ENCODE measurements at places on chromosomes 6 and 20. TPM values are rescaled to one million over a fixed set of nuclear protein-coding genes. Genes with fewer than 3 reads are reported as not detected.

DNA sequence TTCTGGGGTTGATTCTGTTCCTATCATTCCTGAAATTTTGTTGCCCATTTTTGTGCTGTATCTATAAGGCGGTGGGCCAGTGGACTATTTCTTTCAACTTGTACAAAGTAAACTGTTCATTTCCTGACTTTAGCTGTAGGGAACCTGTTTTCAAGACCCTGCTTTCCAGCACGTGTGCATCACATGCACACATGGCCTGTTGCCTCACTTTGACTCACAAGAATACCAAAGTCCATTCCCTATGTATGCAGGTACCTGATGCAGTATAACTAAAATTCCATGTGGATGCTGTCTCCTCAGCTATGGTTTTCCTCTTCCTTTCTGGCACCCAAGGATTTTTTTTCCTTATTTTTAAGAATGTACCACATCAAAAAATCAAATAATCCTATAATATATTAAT lies 284.1 kb upstream of the MANEA start:
- H3K4me3 ChIP-seq: no peak overlapping the region
- no peaks in the 10 kb centered on the region for H3K27me3 ChIP-seq
- no peaks in the 10 kb centered on the region for H3K4me1 ChIP-seq
- H3K36me3 ChIP-seq: no peaks in the 10 kb centered on the region

- no peaks in the 10 kb centered on the region for H3K4me1 ChIP-seq
- H3K27ac ChIP-seq: no peak overlapping the region
- H3K4me3 ChIP-seq: no peak overlapping the region
- no peaks in the 10 kb centered on the region for H3K36me3 ChIP-seq
- no peaks in the 10 kb centered on the region for H3K27me3 ChIP-seq
Measured at GRCh38 chr20:61497029-61497627, 245.1 kb downstream of the CDH4 start.

DNA sequence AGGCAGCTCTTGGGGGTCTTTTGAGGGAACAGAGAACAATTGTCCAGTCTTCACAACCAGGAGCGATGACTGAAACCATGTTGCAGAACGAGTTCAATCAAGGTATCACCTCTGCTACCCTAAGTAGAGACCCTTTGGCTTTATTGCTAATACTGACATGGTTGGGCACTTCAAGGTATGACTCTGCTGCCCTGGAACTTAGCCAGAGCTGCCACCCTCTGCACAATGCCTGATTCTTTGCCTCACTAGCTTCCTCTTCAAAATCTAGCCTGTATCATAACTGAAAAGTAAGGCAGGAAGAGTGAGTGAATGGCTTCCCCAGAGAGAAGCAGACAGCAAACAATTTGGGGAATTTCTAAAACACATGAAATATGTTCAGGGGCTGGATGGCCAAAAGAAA lies 592.7 kb upstream of the NRSN1 start:
- DNase-seq: no peak
- no peaks in the 10 kb centered on the region for H3K27me3 ChIP-seq
- no peak overlapping the region for H3K27ac ChIP-seq
- H3K4me3 ChIP-seq: no peak overlapping the region

DNA sequence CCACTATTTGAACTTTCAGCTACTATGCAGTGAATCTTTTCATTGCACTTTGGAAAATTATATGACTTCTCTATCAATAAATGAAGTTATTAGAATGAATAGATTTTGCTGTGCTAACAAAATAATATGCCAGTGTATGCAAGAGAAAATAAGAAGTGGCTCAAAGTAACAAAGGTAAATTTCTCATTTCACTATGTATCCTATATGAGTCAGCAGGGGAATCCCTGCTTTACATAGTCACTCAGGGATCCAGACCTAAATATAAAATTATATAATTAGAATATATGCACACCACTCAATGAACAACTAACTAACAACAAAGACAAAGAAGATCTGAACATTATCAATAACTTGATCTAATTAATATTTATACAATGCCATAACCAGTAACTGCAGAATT lies 390.8 kb upstream of the IRAK1BP1 start:
- no peak for DNase-seq
- no peak overlapping the region for H3K27ac ChIP-seq
- H3K4me3 ChIP-seq: no peak overlapping the region
- no peaks in the 10 kb centered on the region for H3K36me3 ChIP-seq
- no peaks in the 10 kb centered on the region for H3K4me1 ChIP-seq

DNA sequence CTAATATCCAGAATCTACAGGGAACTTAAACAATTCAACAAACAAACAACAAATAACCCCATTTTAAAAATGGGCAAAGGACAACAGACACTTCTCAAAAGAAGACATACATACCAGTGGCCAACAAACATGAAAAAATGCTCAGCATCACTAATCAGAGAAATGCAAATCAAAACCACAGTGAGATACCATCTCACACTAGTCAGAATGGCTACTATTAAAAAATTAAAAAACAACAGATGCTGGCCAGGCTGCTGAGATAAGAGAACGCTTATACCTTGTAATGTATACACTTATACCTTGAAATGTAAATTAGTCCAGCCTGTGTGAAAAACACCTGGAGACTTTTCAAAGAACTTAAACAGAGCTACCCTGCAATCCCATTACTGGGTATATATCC lies 166.8 kb downstream of the IBTK start:
- H3K36me3 ChIP-seq: no peaks in the 10 kb centered on the region
- H3K27ac ChIP-seq: no peak overlapping the region
- H3K4me3 ChIP-seq: no peak overlapping the region
- no peaks in the 10 kb centered on the region for H3K27me3 ChIP-seq

- no peaks in the 10 kb centered on the region for H3K36me3 ChIP-seq
- no peak overlapping the region for H3K4me3 ChIP-seq
- peaks cover 21% of the 10 kb centered on the region for H3K27me3 ChIP-seq
- H3K4me1 ChIP-seq: no peaks in the 10 kb centered on the region
- H3K27ac ChIP-seq: no peak overlapping the region
Measured at GRCh38 chr6:27599859-27600532, 127.1 kb upstream of the ZNF184 start.

DNA sequence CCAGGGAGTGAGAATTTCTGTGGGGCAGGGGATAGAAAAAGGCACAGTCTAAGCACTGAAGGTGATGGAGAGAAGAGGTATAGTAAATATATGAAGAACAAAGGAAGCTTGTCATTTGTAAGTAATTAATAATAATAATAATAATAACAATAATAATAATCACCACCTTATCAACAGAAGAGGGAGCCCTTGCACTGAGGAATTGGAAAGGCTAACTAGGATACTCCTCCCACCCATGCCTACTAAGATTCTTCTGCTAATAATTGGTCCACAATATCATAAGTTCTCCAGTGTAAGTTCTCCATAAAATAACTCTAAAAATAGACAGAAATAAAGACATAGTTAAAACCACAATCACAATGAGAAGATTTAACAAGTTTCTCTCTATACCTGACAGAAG lies 912 bp upstream of the OR12D3 start:
- no peak for DNase-seq
- no peaks in the 10 kb centered on the region for H3K27me3 ChIP-seq
- no peaks in the 10 kb centered on the region for H3K4me1 ChIP-seq
- H3K27ac ChIP-seq: no peak overlapping the region
- H3K4me3 ChIP-seq: no peak overlapping the region
- H3K36me3 ChIP-seq: no peaks in the 10 kb centered on the region

DNA sequence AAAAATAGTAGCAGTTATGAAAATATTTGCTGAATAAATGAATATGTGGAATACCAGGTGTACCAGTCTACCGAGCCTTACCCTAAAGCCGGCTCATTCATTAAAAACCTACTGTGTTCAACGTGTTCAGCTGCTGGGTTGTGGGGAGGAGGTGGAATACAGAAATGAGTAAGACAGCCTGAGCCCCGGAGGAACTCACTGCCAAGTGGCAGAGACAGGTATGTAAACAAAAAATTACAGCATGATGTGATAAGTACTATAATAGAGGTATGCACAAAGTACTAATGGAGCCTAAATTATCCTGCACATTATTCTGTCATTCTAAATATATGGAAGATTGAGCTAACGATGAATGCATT lies 6.8 kb upstream of the ADTRP start:
- no peak overlapping the region for H3K4me3 ChIP-seq
- no peaks in the 10 kb centered on the region for H3K4me1 ChIP-seq
- DNase-seq: no peak
- H3K36me3 ChIP-seq: no peaks in the 10 kb centered on the region
- no peak overlapping the region for H3K27ac ChIP-seq

- no peaks in the 10 kb centered on the region for H3K27me3 ChIP-seq
- H3K36me3 ChIP-seq: no peaks in the 10 kb centered on the region
- no peak for DNase-seq
- peaks cover 29% of the 10 kb centered on the region for H3K4me1 ChIP-seq
- H3K4me3 ChIP-seq: no peak overlapping the region
Measured at GRCh38 chr6:133964052-133964451, 11.0 kb downstream of the TBPL1 start.

DNA sequence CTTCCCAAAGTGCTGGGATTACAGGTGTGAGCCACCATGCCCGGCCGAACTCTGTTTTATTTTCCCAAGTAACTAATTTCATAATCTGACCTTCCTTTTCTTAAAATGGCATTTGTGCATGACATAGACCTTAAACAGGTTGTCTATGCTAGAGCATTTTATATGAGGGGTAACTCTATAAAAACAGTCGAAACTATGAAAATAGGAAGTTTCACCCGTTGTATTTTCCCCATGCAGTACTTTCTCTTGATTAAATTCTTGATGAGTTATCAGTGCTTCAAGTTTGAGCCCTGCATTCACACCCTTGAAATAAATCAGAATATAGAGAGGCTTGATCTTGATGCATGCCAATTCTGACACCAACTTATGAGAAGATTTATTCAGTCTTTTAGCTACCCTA lies 11.7 kb downstream of the TBPL1 start:
- no peaks in the 10 kb centered on the region for H3K27me3 ChIP-seq
- H3K27ac ChIP-seq: no peak overlapping the region
- DNase-seq: no peak

DEFB125 gene
- total RNA-seq: not detected

ENPP1 gene
- total RNA-seq: 7.9 TPM

ZSCAN23 gene
- 2.7 TPM for total RNA-seq

HCK gene
- 36.6 TPM for total RNA-seq

Measured in esophagus muscularis mucosa (tissue), 4 donors.